ENCODE measurements at places on chromosomes 2 and 18. TPM values are rescaled to one million over a fixed set of nuclear protein-coding genes. Genes with fewer than 3 reads are reported as not detected.

KCNG2 gene
- 0.38 TPM for total RNA-seq

DNA sequence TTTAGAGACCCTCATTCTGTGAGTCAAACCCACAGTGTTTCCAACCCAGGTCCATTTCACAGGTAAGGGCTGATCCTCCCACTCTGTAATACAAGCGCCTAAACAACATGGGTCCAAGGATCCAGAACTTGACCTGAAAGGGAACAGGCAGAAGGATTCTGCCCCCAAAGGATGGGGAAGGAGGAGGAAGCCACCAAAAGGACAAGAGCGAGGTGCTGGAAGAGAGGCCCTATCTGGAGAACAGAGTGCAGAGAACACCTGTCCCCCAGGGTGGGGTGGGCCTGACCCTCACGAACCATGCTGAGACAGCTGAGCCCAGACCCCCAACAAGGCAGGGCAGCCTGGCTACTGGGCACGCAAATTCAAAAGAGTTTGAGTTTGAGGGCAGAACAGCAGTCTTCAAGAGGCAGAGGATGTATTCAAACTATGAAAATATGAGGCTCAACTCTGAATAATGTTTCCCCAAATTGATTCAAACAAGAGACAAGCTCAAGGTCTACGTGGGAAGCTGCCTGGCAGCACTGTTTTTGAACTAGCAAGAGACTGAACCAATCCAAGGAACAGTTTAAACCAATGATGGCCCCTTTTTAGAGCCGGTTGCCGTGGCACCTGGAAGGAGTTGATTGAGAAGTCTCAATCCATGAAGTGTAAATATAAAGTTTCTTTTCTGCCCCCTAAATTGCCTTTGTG, 212.7 kb downstream of the ALPK2 start:
- no peak for DNase-seq

- DNase-seq: no peak
Observed at GRCh38 chr2:234771980-234772732, 179.7 kb upstream of the SH3BP4 start.

- no peak for DNase-seq
Observed at GRCh38 chr18:33101316-33101715, 328.5 kb upstream of the KLHL14 start.

- DNase-seq: no peak
Observed at GRCh38 chr2:37782721-37783371, 111.4 kb upstream of the CDC42EP3 start.

All from posterior vena cava (tissue), 2 donors.